ENCODE measurements at places on chromosomes 5 and 9. TPM values are rescaled to one million over a fixed set of nuclear protein-coding genes. Genes with fewer than 3 reads are reported as not detected.

GRCh38 chr5:132020568-132021339, 9.3 kb upstream of the ACSL6 start:
- no peak overlapping the region for H3K4me3 ChIP-seq
- no peaks in the 10 kb centered on the region for H3K36me3 ChIP-seq
- peak; percentile 18 for DNase-seq

DNA sequence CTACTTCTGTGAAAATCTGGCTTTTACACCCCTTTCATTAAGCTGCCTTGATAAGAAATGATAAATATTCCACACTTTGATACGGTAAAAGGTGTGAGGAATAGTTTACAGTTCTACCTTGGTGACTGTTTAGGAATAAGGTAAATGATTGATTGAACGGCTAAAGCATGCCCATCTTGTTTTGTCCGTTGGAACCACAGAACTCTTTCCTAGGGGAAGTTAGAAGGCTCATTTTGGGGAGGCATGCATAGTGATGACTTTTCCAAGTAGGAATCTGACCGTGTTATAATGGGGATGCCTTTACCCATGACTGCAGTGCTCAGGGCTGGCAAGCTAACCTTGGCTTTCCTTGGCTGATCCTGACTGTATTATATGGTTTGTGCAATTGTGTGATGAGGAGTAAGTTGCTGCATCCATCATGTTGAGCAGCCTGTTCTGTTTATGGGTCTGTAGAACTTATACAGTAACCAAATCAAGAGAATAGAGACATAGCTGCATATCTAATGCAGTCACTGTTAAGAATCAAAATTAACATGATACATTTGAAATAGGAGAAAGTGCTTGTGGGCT, 24.5 kb downstream of the PCSK5 start:
- no peak for DNase-seq
- no peaks in the 10 kb centered on the region for H3K27me3 ChIP-seq
- no peaks in the 10 kb centered on the region for H3K4me1 ChIP-seq
- H3K27ac ChIP-seq = no peak overlapping the region

GRCh38 chr5:96458176-96458575, 25.1 kb upstream of the PCSK1 start:
- no peaks in the 10 kb centered on the region for H3K36me3 ChIP-seq
- no peaks in the 10 kb centered on the region for H3K27me3 ChIP-seq
- H3K4me1 ChIP-seq = no peaks in the 10 kb centered on the region
- H3K27ac ChIP-seq = no peak overlapping the region

DNA sequence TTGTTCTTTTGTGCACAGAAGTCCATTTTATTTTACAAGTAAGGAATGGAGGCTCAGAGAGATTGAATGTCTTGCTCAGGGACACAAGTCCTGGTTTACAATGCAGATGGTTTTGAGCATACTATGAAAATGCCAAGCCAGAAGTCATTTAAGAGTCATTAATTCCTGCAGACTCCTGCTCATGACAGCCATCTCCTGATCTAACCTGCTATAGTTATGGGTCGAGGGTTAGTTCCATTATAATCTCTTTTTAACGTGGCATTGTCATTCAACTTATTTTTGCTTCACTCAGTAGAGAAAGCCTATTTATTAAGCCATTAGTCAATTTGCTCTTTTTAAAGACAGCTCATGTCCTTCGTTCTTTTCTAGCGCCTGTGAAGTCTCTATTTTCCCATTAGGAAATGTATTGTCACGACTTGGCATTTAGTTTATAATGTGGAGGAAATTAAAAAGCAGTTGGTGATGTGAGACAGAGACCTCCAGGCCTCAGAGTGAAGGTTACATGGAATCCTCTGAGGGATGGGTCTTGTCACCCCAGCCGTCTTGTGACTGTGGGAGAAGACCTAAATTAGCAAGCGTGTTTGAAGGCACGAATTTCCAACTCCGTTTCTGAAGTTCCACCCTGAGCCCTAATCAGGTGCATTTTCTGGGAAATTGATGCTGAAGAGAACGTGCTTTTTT, 84.1 kb downstream of the ACTBL2 start:
- no peaks in the 10 kb centered on the region for H3K27me3 ChIP-seq
- DNase-seq = no peak
- no peaks in the 10 kb centered on the region for H3K36me3 ChIP-seq
- no peak overlapping the region for H3K27ac ChIP-seq
- no peak overlapping the region for H3K4me3 ChIP-seq
- H3K4me1 ChIP-seq = no peaks in the 10 kb centered on the region

DNA sequence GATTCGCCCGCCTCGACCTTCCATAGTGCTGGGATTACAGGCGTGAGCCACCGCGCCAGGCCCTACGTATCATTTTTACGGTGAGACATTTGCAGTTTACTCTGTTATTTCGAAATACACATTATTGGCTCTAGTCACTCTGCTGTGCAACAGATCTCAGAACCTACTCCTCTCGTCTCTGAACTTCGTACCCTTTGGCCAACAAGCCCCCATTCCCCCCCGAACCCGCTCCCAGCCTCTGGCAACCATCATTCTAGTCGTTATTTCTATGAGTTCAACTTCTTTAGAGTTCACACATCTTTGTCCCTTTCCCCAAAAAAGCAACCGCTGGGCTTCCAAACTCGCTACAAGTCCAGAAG, 735 bp downstream of the PTGR1 start:
- H3K27ac ChIP-seq = no peak overlapping the region
- peak overlapping the region; percentile 61 for H3K4me3 ChIP-seq
- DNase-seq = no peak
- peaks cover 24% of the 10 kb centered on the region for H3K4me1 ChIP-seq
- peaks cover 28% of the 10 kb centered on the region for H3K27me3 ChIP-seq

GRCh38 chr9:78295731-78296130, 1.2 kb upstream of the PSAT1 start:
- no peak overlapping the region for H3K4me3 ChIP-seq
- no peaks in the 10 kb centered on the region for H3K27me3 ChIP-seq
- H3K36me3 ChIP-seq = no peaks in the 10 kb centered on the region
- H3K27ac ChIP-seq = no peak overlapping the region
- peaks cover 28% of the 10 kb centered on the region for H3K4me1 ChIP-seq

The PCDHB8 gene
- not detected for total RNA-seq

The CBY3 gene
- total RNA-seq = 0.36 TPM
